NCI-H774 (cell line): ENCODE measurements at places on chromosomes 5 and 9.

DNA sequence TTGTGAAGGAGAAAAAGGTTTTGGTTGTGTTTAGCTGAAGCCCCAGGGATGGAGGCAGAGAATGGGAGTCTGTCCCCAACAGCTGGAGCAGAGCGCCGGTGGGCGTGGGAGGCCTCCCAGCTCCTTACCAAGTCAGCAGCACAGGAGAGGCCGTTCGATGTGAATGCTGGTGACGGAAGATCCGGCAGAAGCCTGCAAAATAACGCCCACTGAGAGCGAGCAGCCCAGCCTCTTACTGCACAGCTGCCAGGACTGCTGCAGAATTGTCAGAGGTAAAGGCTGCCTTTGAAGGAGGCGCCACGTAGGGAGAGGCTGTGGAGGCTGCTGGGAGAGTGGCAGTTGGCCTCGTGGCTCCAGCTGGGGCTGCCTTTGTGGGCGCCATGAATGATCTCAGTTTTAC lies 26.2 kb downstream of the ANGPTL2 start:
- no peak for DNase-seq

- no peak for DNase-seq
Observed at GRCh38 chr9:127389381-127390247, 7.4 kb upstream of the SLC2A8 start.

DNA sequence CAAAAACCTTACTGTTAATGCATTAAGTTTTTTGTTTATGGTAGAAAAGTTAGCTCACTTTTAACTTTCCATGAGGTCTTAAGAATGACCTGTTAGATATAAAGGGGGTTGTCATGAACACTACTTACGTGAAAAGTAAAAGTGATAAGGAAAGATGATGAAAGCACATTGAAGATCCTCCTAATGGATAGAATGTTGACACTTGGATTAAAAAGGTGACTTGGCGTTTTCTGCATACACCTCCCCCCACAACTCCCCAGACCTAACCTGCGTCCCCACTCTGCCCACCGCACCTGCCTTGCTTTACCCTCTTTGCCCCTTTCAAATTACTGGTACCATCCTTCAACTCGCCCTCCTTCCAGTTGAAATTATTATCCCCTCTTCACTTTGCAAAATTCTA lies 32.0 kb downstream of the TJP2 start:
- DNase-seq, result no peak

- no peak for DNase-seq
Observed at GRCh38 chr5:52849544-52849943, 61.8 kb downstream of the ITGA1 start.

- DNase-seq, result no peak
Observed at GRCh38 chr5:134427540-134428041, 15.9 kb upstream of the CDKN2AIPNL start.

DNA sequence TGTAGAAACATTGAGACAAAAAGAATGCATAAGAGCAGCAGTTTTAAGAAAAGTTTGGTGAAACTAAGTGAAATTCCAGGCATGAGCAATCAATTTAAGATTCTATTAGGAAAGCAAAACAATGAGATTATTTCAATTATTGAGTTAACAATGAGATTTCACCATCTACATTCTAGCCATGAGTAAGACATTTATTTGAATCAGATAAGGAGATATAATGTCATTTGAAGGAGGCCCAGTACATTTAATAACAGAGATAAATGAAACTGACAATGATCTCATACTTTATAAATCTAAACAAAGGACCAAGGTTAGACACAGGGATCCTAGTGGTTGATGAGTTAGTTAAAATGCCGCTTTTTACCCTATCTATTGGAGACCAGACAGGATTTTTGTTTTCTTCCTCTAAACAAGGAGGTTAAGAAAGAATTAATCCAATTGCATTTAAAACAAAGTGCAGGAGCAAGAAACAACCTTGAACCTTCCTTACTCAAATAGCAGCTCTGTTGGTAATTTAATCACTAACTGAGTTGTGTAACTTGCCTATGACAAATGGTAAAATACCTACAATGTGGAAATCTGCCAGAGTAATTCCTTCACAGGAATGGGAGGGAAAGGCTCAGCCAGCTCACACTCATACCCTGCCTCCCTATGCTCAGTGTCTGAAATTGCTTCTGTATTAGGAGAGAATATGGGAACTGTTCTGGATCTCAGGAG lies 103.5 kb upstream of the NR3C1 start:
- no peak for DNase-seq

GRCh38 chr5:73946278-73946677 lies 320.3 kb downstream of the ARHGEF28 start:
- no peak for DNase-seq

GRCh38 chr9:118367383-118367782 lies 663.2 kb downstream of the TLR4 start:
- no peak for DNase-seq

- no peak for DNase-seq
Observed at GRCh38 chr5:20359377-20359776, 371.4 kb upstream of the CDH18 start.
